AG08396 (cell line): ENCODE measurements at places on chromosomes 4 and X.

- DNase-seq, result no peak
These were observed 167.4 kb downstream of the COL4A6 start for GRCh38 chrX:108270739-108271396.

DNA sequence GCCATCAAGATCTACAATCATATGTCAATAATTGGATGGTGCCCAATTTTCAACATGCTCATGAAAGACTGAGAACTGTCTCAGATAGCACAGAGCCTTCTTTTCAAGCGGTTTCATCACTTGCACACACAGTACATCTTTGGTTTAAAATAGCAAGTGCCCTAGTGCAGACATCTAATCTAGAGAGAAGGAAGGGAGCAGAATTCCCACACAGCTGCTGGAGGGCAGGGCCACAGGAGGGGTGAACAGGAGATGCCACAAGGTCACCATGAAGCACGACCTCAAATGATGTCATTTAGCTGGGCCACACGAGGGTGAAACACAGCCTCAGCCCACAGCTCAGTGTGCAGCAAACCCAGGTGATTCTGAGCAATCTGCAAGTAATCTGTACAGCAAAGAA, 24.3 kb downstream of the LEF1 start:
- DNase-seq, result no peak

DNA sequence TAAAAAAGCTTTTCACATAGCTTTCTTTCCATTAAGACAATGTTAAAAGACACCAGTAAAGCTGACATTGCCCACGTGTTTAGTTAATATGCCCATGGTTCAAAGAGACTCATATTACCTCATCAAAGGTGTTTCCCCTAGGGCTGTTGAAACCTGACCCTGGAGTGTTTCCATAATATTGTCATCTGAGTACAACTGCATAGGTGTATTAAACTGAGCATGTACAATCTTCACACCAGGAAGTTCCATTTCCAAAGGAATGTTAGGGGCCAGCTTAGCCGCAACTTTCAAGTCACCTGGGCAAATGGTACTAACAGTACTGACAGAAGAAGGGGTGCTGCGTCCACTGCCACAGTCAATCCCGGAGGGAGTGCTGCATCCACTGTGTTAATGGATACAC, 27.1 kb downstream of the PDLIM3 start:
- no peak for DNase-seq

- DNase-seq, result no peak
These were observed 41.3 kb downstream of the RBMX start for GRCh38 chrX:136839196-136839595.

DNA sequence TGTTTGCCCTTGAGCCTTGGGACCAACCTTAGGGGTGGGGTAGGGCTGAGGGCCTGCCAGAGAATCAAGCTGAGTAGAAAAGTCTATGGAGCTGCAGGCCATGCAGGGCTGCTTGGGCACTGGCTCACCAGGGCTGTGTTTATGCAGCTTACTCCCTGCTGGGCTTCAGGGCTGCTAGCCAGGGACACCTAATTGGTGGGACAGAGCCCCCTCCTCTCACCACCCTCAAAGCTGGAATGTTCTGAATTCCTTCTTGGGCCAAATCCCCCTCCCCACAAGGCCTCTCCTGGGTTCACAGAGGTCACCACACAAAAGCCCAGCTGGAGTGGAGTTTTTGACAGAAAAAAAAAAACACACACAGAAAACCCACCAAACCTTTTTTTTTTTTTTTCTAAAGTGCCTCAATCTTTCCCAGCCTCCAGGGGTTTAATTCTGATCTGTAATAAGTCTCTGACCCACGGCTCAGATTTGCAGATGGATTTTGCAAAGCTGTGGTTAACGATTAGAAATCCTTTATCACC, at the start of gene CLDN2:
TSS of gene CLDN2 (plus strand) at position 471 of the 521 bp plus-strand sequence. CDS start 7,827 bp downstream, outside the sequence.
- no peak for DNase-seq

- DNase-seq, result no peak
These were observed 18.0 kb downstream of the RUFY3 start for GRCh38 chr4:70739496-70740337.

GRCh38 chr4:7721984-7722551, 217.6 kb downstream of the AFAP1 start:
- DNase-seq, result no peak

DNA sequence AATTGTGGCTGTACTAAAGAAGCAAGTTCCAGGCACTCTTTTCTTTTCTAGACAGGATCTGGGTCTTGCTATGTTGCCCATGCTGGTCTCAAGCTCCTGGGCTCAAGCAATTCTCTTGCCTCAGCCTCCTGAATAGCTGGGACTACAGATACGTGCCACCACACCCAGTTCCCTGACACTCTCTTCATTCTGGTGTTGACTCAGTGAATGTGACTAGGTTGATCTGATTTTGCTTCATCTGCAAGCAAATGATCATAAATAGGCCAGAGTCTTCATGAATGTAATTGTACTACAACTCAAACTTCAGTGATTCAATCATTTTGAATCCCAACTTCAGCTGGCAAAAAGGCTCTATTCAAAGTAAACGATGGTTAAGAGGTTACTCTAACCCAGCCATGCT, 78.5 kb downstream of the APBB2 start:
- no peak for DNase-seq

DNA sequence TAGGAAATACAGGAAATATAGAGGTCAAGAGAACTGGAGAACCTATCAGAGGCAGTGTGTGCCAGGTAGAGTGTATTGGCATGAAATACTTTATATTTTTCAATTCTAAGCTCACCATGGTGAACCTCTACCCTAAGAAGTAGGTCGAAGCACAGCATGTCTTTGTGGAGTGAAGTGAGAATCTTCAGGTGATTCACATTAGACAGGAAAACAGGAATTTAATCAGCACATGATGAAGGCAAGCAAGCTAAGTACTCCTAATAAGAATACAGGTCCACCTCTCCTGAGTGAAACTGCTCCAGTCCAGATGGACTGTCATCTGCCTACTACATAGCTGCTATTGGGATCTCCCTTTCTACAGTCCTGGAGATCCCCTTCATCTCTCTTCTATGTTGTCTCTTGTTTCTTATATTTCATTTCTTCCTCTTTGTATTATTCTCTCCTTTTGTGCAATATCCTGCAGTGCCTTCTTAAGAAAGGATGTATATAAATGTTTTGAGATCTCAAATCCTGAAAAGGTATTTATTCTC, 159.0 kb downstream of the LRBA start:
- DNase-seq, result no peak

GRCh38 chrX:31181377-31182000, 109.6 kb upstream of the FTHL17 start:
- DNase-seq, result no peak

DNA sequence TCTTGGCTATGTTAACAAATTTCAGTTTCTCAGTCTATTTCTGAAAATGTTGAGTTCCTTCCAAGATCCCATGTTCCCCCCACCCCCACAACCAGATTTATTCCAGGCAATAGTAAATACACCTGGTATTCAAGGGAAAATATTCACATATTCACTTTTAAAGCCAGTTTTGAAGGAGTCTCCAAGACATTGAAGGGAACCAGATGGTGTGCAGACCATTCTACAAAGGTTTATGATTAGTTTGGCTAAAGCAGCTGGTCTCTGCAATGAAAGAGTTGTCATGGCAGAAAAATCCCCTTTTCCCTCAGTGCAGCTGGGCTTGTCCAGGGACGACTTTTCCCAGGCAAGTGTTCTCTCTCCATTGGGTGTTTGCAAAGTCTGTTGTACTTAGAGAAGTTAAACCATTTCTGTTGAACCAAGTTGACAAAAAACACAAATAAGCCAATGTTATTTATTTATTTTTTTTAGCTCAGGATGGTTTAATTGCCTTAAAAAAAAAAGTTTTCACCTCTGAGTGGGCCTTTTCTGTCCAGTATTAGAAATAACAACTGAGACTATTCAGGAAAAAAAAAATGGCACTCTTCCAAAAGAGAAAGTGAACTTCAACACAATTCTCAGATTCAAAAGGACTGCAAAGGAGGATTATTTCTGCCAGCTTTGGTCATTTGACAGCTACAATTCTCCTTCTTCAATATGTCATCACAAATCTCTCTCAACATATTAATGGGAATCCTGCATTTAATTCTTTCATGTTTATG, 410.6 kb downstream of the IL1RAPL1 start:
- DNase-seq, result no peak

DNA sequence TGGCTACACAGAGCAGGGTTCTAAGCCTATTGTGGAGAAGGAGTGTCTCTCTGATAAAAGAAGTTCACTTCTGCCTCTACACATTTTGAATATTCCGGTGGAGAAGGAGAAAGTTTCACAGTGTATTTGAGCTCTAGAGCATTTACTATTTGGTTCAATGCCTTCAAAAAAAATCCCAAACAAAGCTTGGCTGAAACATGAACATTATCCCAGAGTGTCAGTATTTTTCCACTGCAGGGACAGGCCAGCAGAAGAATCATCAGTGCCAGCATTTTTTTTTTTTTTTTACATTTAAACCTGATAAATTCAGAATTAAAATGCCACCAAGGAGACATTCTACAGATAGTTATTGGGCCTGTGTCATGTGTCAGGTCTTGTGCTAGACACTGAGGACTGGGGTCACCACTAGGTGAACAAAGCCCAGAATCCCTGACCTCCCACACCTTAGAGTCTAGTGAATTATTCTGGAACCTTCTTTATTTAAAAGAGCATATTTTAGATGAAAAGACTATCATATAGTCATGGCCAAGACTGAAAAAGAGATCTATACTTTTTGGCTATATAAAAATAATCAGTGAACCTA, 48.0 kb upstream of the NAP1L5 start:
- DNase-seq, result no peak

DNA sequence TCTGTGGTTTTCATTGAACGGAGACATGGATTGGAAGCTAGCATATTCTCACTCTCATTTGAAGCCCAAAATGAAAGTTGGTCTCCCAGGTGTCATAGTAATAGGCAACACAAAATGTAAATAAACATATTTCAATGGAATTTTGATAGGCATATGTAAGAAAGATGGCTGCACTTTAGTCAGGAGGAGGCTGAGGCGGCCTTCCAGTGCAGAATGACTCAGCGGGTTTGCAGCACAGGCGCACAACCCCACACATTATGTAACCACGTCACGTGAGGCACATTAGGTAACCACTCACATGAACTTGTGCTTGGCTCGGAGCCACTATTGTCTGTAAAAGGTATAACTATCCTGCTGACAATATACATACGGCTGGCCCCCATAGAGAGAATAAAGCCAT, 381.7 kb downstream of the GPAT3 start:
- DNase-seq, result no peak

- DNase-seq, result no peak
These were observed 17.9 kb upstream of the HAND2 start for GRCh38 chr4:173547889-173548288.

DNA sequence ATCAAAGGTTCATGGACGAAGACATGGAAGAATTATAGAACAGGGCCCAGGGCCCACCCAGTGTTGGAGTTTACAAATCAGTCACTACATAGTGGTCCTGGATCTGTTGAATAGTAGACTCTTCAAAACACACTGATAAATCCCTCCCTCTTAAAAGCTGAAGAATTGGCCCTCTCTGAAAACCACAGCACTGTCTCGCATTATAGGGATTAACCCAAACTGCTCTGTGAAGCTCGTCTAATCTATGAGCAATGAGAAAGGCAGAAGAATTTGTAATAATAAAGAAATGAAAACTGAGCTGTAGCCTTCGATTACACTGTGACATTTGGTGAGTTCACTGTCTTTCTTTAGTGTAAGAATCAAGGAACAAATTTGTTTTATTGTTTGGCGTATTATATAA, 92.5 kb upstream of the ZFP42 start:
- DNase-seq, result no peak

GRCh38 chrX:28586286-28586685, 960 bp upstream of the IL1RAPL1 start:
- peak; percentile 14 for DNase-seq

- DNase-seq, result no peak
These were observed 48.1 kb upstream of the ARHGEF6 start for GRCh38 chrX:136828830-136829229.

GRCh38 chrX:80174925-80175574, 160.5 kb downstream of the TBX22 start:
- no peak for DNase-seq

DNA sequence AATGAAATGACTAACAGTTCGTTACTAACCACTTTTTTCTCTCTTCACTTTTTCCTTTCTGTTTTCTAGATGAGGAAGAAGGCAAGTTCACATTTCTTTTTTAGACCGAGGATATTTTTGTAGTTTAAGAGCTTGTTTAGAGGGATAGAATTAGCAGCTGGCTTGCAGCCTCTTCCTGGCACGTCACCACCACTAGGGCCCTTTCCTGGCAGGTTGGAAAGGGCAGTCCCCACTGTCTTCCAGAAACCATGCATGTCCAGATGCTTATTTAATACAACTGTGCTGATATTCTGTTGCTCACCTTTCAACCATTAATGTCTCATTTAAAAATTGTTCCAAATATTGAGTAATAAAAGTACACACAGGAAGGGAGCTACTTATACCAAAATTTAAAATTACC, 209.5 kb upstream of the PACRGL start:
- no peak for DNase-seq

GRCh38 chrX:124720532-124720931, 374.2 kb downstream of the SH2D1A start:
- no peak for DNase-seq

GRCh38 chrX:31124536-31124935, 52.7 kb upstream of the FTHL17 start:
- DNase-seq, result no peak

GRCh38 chr4:66273110-66273509, 602.8 kb upstream of the EPHA5 start:
- DNase-seq, result no peak

- DNase-seq, result peak; percentile 77
These were observed 10.5 kb downstream of the ACSL1 start for GRCh38 chr4:184815046-184815877.

DNA sequence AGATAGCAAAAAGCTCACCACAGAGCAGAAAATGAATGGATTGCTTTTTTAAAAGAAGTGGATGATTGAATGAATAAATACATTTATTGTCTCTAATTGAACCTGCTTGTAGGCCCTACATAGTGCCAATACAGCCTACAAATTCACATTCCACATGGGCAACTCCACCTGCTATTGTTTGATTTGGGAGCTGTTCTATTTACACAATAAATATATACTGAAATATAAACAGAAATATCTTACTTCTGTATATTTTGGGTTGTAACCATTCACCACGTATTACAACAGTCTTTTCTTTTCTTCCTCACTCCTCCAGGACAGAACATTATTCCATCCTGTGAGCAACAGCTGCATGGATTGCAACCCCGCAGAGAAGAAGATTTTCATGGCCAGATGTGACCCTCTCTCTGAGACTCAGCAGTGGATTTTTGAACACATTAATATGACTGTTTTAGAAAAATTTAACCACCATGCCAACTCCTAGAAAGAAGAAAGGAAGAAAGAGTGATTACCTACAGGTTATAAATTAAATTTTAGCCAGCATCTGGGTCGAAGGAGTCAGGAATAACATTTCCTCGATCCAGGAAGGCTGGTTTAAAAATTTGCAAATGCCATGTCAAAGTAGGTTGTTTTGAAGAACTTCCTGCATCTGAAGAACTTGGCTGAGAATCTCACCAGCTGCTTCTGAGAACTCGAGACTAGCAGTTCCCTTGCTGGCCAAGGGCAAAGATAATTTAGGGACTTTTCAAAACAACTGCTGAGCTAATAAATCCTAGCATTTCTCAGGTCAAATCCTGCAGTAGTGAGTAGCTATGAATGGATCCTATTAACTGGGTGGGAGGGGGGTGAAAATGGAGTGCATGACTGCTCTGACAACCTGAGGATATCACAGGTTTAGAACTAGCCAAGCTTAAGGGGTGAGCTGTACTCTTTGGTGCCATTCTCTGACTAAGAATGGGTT, 128.7 kb upstream of the GALNT7 start:
- DNase-seq, result no peak
